ENCODE measurements at places on chromosomes 4 and X.
A peak's percentile ranks its signal among the peaks of the same experiment; 100 is the strongest.

DNA sequence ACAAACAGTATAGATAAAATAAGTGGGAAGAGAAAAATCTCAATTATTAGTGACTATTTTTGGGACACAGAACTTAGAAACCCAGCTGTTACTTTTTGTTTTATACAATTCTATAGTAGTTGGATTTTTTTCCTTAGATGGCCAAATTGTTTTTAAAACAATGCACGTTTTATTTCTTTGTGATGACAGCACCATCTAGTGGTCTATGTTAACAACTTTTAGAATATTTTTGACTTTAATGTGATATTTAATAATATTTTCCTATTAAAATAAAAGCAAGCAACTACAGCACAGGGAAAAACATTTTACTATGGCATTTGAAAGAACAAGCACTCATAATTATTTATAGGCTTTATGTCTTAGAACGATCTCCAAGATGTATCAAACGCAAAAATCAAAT lies 5.6 kb upstream of the SMIM31 start:
- no peak for DNase-seq

DNA sequence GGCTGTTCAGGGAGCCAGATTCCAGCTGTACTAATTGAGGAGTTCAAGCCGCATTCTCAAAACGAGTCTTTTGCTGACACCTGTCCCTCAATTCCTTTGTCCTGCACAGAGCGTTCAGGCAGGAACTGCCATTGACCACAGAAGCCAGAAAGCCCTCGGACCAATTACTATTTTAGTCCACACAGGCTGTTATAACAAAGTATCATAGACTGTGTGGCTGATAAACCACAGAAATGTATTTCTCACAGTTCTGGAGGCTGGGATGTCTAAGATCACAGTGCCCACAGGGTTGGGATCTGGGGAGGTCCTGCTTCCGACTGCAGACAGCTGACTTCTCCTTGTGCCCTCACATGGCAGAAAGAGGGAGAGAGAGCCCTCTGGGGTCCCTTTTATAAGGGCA lies 119.8 kb upstream of the ATP6AP2 start:
- DNase-seq: no peak

- no peak for DNase-seq
Observed at GRCh38 chr4:150395872-150396271, 186.1 kb upstream of the MAB21L2 start.

GRCh38 chr4:95545546-95545945 lies 3.2 kb downstream of the UNC5C start:
- no peak for DNase-seq

GRCh38 chr4:39237179-39237578 lies 54.9 kb downstream of the WDR19 start:
- DNase-seq: no peak

DNA sequence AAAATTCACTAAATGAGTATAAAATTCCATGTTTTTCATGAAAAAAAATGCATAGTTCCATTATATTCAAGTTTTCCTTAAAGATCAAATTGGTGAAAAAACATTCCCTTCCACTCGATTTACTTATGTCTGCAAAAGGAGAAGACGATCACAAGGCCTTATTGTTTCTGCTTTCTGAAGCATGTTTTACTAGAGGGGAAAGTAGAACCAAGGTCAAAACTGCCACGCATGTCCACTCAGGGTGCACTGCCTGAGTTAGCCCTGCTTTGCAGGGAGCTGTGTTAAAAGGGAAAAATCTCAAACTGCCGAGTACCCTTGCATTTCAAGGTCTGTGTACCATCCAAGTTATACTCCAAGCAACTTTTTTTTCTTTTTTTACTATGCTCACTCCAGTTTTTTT lies 57.2 kb downstream of the TRAPPC11 start:
- DNase-seq: no peak

DNA sequence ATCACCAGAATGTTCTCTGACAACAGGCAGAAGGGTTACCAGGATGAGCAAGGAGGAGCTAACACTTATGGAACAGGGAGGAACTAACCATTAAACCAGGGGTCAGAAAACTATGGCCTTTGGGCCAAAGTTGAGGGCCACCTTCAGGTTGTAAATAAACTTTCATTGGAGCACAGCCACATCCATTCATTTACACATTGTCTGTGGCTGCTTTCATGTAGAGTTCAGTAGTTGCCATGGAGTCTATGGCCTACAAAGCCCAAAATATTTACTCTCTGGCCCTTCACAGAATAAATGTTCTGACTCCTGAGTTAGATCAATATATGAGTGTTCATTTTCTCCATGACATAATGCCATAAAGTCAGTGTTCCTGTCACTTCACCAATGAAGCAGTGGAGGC lies 13.2 kb upstream of the HCCS start:
- DNase-seq: no peak

DNA sequence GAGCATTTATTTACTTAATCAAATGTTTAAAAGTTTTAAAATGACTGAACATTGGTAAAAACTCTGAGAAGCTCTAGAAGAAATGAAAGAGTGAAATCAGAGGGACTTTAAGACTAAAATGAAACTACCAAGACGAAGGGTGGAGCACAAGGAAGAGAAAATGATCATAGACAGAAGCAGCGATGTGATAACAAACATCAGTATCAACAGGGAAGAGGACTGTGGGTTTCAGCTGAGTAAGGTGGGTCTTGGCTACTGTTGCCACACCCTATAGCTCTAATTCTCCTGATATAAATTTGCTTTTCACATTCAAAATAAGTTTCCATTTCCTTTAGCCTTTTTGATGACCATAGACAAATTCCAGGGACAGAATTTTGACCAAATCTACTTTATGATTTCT lies 18.4 kb downstream of the SOD3 start:
- no peak for DNase-seq

GRCh38 chr4:37935026-37935425 lies 25.2 kb upstream of the PTTG2 start:
- no peak for DNase-seq

GRCh38 chrX:24260842-24261550 lies 52.9 kb downstream of the SUPT20HL2 start:
- no peak for DNase-seq

GRCh38 chrX:47166126-47166525 lies 21.1 kb downstream of the RBM10 start:
- DNase-seq: no peak

DNA sequence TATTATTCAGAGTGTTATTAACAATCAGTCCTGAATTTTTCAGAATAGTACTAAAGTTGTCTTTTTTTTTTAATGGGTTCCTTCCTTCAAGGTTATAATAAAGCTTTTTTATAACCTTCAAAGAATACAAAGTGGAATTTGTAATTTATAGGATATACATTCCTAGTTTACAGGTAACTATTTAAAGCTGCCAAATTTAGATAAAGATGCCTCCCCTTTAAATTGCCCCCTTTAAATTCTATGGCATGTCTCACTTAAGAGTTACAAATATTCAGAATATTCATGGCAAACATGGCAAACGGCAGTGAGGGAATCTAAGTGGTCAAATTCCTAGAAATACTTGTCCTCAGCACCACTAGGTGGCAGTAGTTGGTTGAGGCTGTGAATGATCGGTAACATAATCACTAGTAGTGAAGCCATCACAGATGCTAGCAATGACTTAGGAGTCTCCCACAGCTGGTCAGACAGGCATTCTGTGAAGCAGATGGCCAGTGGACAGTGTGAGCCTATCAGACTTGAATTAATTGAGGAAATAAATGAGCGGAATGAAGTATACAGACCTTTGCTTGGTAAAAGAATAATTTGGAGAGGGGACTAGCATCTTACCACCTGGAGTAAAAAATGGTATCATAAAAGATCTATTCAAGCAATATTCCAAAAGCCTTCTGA lies 86.4 kb downstream of the CBR4 start:
- DNase-seq: peak; percentile 56

DNA sequence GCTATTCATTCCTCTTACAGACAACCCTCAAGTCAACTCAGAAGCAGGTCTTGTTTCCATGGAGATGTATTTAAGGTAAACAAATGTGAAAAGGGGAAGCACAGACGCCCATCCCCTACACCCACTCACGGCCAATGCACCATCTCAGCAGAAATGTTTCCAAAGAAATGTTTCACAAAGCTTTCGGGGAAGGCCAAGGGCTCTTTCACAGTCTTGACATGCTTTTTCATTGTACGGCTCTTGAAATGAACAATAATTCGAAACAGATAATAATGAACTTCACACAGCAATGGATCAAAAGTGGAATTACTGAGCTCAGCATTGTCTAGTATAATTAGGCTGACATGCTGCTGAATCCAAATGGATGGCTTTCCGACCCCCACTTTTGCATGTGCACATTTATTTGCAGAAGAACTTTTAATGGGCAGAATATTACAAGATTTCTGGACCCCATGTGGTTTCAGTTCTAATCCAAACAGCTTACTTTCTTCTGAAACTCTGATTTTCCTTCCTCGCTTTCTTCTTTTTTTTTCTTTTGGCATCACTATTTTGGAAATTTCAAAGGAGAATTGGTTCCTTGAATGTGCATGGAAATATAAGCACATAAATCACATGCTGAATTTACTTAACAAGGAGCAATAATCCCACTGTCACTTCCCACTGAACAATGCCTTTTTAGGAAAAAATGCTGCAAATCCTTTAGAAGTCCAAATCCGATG lies 160.9 kb downstream of the SMIM20 start:
- no peak for DNase-seq

- DNase-seq: no peak
Observed at GRCh38 chr4:146033149-146033548, 94.5 kb upstream of the ZNF827 start.

- no peak for DNase-seq
Observed at GRCh38 chr4:153067376-153067775, 131.3 kb downstream of the FHDC1 start.

- DNase-seq: no peak
Observed at GRCh38 chr4:135777361-135777760, 1575.8 kb upstream of the PABPC4L start.

DNA sequence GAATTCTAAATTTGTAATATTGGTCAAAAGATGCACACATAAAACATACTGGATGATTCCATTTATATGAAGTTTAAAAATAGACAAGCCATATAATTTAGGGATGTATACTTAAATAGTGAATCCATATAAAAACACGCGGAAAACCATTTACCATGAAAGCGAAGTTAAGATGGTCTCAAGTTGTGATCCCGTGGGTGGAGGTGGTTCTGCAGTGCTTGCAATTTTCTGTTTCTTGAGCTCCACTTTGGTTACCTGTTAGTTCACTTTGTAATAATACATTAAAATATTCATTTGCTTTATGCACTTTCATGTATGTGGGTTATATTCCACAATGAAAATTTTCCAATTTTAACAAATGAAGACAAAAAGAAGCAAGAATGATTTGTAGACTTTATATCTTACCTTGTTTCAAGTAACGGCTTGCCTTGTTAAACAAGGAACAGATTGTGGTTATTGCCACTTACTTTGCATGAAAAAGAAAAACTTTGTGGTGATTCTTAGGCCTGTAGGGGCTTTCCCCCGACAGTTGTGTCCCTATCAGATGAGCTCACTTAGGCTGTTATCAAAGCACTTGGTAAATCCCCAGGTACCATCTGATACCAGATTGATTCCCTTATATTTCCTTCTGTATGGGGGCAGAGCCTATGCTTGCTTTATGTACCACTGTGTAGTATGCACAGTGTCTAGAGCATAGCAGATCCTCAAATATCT lies 12.2 kb downstream of the UCP1 start:
- DNase-seq: no peak

- DNase-seq: no peak
Observed at GRCh38 chrX:15834053-15834452, 20.6 kb downstream of the AP1S2 start.

DNA sequence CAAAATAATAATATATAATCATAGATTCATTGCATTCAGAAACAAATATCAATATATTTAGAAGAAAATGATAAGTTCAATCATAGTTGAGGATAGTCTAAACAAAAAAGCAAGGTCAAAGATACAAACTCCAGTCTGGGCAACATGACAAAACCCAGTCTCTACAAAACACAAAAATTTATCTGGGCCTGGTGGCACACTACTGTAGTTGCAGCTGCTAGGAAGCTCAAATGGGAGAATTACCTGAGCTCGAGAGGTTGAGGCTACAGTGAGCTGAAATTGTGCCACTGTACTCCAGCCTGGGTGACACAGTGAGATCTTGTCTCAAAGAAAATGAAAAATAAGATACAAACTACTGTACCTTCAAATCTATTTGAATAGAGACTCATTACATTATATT lies 52.7 kb upstream of the ANXA10 start:
- DNase-seq: no peak

DNA sequence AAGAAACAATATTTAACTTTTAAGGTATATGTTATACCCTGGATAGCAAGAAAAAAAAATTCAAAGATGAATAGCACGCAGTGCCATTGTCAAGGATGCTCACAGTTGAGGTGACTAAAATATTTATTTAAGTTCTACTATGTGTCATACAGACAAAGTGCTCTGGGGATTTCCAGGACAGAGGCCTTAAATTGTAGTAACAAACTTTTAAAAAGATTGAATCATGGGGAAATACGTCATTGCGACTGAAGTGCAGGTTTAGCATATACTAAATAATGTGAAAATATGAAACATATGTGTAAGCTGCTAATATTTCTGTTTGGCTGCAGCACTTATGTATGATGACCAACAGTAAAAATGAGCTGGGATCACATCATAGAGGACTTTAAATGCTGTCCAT lies 748.0 kb upstream of the PCDH7 start:
- no peak for DNase-seq

DNA sequence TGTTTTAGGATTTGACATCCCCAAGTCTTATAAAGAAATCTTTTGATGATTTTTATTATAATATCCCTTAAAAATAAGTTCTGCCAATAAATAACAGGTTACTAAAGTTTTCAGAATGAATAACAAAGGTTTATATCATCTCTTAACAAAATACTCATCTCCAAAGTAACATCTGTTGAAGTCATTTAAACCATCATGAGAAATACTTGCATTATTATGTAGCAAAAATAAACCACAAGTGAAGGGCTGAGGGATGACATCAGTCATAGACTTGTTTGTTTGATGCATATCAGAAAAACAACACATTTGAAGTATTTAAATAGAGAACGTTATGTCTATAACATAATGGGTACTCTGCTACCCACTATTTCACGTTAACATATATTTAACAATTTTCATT lies 114.9 kb downstream of the SPOCK3 start:
- no peak for DNase-seq

- DNase-seq: no peak
Observed at GRCh38 chr4:38662522-38663089, 1.4 kb upstream of the KLF3 start.

GRCh38 chr4:150037251-150037856 lies 40.9 kb upstream of the DCLK2 start:
- no peak for DNase-seq

DNA sequence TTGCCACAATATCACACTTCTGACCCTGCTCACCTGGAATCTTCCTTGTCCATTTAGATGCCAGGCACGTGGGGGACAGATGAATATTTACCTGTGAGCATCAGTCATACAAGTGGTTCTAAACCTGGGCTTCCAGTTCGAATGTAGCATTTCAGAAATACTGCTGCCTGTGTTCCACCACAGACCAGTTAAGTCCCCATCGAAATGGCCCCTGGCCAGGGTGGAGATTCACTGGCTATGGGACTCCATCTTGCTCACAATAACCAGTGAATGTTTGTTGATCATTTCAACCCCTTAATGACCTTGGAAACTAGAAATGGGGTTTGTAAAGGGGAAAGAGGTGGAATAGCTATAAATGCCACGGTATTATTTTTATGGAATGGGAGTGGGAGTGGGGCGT lies 73.8 kb downstream of the CLDN34 start:
- DNase-seq: no peak

- no peak for DNase-seq
Observed at GRCh38 chrX:100830143-100830542, 10.0 kb downstream of the CSTF2 start.
